ENCODE measurements at places on chromosomes 1 and 21.

DNA sequence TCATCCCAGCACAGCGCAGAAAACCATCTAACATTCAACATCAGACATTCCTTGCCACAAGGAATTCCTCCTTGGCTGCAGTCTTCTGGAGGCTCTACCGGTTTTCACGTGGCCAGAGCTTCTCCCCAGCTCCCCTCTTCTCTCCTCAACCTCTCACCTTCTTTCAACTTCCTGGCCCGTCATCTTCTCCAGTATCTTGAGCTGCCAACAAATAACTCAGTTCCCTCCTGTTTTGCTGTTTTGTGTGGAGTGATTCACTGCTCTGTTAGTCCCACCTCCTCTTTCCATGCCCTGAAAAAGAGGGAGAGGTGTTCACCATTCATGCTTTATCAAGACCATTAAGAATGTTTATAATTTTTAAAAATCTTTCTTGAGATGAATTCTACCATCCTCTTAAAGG, 32.6 kb downstream of the PIGM start:
- no peak for DNase-seq

DNA sequence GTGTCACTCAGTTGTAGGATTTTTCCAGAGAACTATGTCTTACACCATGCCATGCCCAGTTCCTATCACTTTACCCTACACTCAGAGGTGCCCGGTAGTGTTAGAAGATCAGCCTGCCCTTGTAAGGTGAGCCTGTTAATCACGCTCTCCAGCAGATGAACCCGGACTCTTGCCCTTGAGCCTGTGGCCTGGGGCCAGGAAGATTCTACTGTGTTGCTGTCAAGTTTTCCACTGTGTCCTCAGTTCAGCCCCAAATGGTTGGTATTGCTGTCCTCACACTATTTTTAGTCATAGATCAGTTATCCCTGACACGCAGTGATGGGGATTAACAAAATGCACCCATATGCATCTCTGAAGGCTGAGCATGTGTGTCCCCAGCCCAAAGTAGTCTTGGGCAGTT, 105.0 kb upstream of the SPAG17 start:
- DNase-seq, result no peak

DNA sequence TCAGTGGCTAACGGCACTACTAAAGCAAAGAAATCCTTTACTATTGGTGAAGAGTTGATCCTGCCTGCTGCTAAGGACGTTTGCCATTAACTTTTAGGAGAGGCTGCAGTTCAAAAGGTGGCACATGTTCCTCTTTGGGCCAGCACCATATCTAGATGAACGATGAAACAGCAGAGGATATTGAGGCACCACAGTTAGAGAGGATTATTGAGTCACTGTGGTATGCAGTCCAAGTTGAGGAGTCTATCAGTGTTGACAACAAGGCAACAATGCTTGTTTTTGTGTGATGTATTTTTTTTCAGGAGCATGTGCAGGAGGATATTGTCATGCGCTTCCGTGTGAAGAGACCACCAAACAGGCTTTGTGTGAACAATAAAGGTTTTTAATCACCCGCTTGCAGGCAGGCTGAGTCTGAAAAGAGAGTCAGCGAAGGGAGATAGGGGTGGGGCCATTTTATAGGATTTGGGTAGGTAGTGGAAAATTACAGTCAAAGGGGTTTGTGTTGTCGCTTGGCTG, 80.9 kb downstream of the UCHL5 start:
- no peak for DNase-seq

DNA sequence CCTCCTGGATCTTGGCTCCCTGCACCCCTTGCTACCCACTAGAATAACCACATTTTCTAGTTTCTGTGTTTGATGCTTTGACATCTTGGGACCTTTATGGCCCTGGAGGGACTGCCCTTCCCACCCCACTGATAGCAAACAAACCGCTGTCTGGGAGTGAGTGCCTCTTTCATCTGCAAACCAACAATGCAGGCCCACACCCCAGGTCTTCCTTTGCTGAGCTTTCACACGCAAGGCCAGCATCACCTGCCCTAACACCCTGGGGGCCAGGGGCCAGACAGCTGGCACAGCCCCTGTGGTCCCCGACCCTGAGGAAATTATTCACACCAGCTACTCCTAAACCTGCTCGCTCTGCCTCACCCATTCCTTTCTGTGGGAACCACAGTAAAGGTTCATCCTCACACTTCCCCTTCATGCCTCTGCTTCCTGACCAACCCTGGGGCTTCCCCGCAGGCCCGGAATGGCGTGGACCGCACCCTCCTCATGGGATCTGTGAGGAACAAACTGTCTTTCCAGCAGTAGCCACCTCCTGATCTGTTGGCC, 15.4 kb downstream of the SLC2A7 start:
- DNase-seq, result no peak

GRCh38 chr21:30491963-30492428, at the start of gene KRTAP19-3:
KRTAP19-3 (minus strand) TSS chr21:30492013; CDS start chr21:30491957, 56 bp downstream.
- DNase-seq, result no peak

- DNase-seq, result no peak
Measured at GRCh38 chr1:214404571-214405213, 123.7 kb downstream of the SMYD2 start.

DNA sequence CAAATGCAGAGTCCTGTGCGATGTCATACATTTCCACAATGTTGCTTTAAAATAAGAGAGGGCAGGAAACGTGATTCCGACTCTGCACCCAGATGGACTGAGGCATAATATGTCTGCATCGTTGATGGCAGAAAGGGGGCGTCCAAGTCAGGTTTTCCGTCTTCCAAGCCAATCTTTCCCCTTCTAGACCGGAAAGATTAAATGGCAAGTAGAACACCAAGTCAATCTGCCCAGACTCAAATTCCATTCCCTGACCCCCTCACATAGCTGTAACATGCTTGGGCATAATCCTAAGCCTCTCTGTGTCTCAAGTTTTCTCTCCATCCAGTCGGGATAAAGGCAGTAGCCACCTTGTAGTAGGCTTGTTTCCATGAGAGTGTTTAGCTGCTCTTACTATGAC, 14.4 kb downstream of the PCP4 start:
- no peak for DNase-seq

DNA sequence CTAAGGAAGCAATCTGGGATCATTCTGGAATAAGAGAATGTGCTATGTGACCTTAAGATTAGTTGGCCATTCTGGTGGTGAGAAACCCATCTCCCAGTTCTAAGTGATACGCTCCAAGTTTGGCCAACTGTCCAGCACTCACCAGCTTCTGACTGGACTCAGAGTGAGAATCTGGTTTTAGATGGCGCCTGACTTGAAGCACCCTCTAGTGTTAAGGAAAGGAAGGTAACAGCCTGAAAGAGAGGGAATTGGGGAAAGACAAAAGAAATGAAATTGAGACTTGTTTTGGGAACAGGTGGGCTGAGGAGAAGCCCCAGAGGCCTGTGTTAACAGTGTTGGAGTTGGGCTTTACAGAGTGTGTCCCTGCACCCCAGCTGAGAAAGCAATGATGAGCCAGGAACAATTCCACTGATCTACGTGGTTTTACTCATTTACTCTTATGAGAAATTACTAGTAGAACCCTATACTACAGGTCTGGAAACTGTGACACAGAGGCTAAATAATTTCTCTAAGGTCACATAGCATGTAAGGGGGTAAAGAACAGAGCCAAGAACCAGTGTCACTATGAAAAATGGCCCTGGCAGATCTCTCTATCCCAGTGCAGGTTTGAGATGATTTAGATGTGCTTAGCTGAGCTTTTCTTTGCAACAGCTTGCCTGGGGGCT, 9.3 kb upstream of the FCAMR start:
- DNase-seq, result peak; percentile 3

All from AML-193 (cell line).